ENCODE measurements at places on chromosomes 7 and 10.

GRCh38 chr7:116209561-116210070 is 723 bp upstream of the TES start:
- DNase-seq = no peak

DNA sequence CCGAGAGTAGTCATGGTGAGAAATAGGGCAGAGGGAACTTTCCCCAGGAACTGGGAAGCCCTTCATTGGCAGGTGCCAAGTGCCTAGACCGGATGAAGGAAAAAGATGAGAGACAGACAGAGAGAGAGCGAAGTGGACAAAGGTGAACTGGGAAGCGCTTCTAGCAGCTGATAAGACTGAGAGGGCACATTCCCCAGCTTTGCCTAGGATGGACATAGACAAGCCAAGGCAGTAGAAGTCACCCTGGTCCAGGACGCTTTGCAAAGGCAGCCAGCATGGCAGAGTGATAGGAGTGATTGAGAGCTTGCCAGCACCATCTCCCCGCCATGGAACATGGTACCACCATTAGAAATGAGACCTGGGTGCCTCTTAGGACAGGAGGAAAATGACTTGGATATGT is 372.8 kb upstream of the MGMT start:
- DNase-seq = no peak

DNA sequence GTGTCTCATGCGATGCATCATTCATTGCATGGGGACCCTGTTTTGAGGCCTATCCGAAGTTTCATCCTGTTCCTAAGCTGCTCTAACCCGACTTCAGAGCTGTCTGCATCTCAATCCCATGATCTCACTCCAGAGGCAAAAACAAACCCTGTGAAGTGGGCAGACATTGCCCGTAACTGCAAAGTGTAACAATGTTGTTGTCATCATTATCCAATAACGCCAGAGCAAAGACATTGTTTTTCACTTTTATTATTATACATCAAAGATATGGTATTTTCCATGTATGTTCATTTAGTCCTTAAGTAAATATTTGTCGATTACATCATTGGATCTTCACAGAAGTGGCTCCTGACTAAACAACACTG is 246.7 kb downstream of the KLF6 start:
- no peak for DNase-seq

DNA sequence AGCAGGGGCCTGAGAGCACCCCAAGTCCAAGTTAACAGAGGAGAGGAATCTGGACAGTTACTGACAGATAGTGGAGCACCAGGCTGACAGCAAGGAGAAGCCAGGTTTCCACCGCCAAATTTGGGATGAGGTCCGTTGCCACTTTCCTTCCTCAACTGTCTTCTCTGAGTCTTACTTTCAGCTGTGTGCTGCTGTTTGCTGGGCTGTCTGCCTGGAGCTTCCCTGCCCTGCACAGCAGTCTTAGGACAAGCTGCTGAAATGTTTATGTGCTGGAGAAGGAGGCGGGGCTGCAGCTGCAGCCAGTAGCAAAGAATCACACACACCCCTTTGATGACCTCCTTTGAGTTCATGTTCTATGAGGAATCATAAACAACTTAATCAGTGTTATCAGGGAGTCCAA is 17.4 kb upstream of the CYP3A7 start:
- DNase-seq = no peak

GRCh38 chr7:107830420-107830819 is 27.4 kb upstream of the SLC26A3 start:
- DNase-seq = no peak

GRCh38 chr7:150975536-150976319 is 2.4 kb downstream of the KCNH2 start:
- DNase-seq = no peak

- DNase-seq = no peak
These were observed 27.3 kb downstream of the BAMBI start for GRCh38 chr10:28704464-28705161.

Data from cortex of kidney (tissue), 1 donor.